ENCODE measurements at places on chromosomes 4 and X.

DNA sequence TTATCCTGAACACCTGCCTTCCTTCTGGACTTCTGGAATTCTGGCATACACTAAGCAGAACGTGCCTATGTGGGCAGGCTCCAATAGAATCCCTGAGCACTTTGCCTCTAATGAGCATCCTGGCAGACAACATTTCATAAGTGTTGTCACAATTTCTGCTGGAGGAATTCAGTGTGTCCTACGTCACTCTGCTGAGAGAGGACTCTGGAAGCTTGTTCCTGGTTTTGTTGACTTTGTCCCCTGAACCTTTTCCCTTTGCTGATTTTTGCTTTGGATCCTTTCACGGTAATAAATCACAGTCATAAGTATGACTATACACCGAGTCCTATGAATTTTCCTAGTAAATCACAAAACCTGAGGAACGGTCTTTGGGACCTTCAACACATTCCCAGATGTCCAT lies 43.2 kb downstream of the MTMR8 start:
- no peak for DNase-seq

DNA sequence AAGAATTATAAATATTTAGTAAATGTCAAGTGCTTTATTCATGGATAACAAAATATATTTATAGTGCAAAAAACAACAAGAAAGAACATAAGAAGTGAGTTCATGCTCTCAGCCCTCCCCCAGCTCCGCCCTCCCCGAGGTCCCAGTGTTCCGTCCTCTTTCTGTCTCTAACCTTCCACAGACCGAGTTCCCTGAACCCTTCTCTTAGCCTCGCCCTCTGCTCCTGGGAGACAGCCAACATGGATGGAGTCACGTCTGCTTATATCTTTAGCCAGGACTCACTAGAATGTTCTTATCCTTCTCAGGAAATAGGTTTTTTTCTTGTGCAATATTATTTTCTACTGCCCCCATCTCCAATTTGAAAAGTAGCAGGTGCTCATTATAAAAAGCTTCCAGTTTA lies 40.1 kb upstream of the HELT start:
- no peak for DNase-seq

- no peak for DNase-seq
Observed at GRCh38 chr4:142840516-142841123, 5.5 kb downstream of the INPP4B start.

GRCh38 chrX:39159921-39160507 lies 358.8 kb downstream of the MID1IP1 start:
- no peak for DNase-seq

DNA sequence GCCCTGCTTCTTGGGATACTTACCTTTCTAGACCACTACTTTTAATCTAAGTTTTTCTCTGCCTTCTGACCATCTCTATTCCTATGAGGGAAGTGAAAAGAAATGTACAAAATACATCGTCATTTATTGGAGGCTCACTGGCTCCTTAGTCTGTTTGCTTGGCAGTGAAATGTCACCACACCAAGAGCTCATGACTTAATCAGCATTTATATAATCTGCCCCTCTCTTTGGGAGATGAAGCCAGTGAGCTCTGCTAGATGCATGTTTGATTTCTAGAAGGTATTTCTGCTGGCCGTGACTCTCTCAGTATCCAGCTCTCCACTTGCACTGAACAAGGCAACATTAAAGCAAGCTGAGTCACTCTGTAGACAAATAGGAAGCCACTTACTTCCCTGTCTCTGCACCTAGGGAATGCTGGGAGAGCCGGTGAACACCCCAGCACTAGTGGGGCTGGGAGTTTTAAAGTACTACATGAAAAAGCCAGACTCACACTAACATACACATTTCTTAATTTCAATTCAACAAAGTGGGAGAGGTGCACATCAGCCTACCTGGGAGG lies 79.1 kb downstream of the MID1IP1 start:
- DNase-seq: no peak

GRCh38 chr4:14262221-14262620 lies 634.7 kb upstream of the BOD1L1 start:
- no peak for DNase-seq

DNA sequence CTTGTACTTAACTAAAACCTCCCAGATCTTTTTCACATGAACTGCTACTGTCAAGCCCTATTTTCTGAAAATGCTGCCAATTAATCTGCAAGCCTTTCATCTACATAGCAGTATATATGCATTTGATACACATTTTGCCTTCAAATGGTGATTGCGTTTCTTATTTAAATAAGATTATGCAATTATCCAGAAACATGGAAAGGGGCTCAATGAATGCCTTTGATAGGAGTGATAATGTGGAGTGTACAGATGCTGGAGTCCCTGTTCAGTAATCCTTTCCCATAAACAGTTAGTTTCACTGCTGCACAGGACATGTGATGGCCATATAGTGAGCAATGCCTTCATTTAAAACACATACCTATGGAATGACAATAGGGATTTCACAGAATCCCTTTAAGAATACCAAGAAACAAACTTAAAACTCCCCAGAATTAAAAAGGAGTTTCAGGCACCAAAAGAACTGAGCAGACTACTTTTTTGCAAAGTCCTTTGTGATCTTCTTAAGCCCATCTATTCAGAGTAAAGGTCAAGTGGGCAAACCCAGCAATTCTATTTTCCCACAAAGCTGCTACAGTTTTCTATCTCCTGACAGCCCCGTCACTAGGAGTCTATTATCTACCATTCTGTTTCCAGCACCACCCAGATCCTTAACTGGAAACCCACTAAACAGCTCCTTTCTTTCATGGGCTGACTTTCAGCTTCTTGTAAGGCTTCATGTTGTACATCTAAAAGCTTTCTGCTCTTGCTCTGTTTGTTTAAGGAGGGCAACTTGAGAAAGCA lies 120.3 kb downstream of the UNC5C start:
- DNase-seq: no peak

DNA sequence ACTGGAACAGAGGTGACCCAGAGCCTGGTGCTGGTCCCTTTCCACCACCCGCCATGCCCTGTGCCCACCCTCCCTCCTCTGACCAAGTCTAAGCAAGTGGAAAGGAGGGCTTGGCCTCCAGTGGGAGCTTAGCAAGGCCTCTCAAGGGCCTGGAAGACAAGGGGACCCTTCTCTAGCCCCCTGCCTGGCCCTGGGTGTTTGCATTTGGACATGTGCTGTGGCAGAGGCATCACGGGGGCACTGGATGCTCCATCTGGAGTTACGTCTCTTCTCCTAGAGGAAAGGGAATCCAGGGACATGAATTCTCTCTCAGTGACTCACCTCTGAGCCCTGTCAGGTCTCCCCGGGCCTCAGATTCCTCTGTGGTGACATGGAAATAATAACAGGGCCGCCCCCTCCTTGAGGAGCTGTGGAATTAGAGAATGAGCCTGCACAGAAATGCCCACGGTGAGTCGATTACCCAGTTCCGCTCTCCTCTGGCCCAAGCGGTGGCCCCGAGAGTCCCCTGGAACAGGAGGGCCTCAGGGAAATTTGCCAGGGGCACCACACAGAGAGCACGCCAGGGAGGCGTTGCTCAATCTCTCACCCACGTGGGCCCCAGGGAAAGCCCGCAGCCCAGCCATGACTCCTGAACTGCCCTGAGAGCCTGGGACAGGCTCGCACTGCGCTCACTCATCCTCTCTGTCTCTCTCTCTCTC lies 189.6 kb downstream of the BCOR start:
- DNase-seq: no peak

DNA sequence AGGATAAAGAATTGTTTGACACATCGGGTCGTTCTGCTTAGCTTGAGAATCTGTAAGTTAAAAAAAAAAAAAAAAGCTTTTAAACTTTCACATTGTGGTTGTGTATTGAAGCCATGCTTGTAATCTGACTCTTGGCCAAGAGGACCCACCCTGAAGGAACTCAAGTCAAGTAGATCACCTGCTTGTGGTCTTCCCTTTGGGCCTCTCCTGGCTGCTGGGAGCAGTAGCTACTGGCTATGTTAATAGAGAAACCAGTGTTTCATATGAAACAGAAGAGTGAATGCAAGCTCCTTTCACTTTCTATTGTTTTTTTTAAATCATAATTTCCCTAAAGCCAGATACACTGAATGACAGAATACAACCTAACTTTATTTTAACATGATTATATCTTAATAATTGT lies 402.4 kb upstream of the NDST4 start:
- no peak for DNase-seq

- DNase-seq: no peak
Observed at GRCh38 chrX:132165651-132166050, 37.8 kb upstream of the FRMD7 start.

- no peak for DNase-seq
Observed at GRCh38 chr4:118397623-118397979, 44.8 kb upstream of the PRSS12 start.

DNA sequence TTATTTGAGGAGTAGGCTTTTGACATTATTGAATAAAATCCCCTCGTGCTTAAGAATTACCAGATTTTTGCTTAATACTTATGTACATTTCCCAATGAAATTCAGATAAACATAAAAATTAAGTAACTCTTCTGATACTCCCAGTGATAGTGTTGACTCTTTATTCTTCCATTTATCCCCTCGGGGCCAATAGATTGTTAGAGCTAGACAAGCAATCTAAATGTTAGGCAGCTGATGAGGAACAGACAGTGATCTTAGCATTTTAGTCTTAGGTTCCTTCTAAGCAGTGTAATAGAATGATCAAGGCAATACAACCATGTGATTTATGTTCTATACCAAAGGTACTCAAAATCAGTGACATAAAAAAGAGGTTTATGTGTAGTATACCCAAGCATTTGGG lies 68.7 kb downstream of the USP9X start:
- DNase-seq: no peak

GRCh38 chr4:36285784-36286480 lies 4.5 kb downstream of the DTHD1 start:
- DNase-seq: peak; percentile 71

DNA sequence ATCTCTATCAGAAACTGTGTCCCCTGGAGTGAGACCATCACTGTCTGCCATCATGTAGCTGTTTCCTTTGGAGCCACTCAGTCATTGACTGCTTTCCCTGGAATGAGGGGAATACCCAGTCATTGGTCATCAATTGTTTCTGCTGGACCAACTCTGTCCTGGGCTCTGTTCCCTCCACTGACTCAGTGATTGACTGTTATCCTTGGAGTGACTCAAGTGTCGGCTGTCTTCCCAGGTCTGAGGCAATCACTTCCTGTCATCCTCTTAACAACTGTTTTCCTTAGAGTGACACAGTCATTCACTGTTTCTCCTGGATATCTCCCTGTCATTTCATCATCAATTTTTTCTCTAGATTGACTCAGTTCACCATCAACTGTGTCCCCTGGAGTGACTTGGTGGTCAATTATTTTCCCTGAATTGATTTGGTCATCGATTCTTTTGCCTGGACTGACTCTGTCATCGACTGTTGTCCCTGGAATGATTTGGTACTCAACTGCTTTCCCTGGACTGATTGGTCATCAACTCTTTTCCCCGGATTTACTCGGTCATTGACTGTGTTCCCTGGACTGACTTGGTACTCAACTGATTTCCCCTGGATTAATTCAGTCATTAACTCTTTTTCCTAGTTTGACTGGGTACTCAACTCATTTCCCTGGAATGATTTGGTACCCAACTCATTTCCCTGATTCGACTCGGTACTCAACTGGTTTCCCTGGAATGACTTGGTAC lies 327.9 kb upstream of the VCX start:
- DNase-seq: no peak

DNA sequence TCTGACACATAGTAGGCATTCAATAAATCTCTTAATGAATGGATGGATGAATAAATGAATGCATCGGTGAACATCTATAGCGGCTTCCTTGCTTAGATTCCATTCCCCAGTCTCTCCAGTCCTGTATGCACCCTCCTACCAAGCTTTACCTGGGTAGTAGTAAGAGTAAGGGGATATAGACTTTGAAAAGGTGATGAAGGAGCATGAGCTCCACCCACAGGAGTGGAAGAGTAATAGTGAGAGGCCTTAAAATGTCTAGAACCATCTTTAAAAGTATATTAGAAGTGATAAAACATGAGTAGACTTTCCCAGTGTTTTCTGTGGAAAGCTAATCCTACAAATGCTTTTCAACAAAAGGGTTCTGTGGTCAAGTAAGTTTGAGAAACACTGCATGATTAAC lies 35.5 kb upstream of the GPC3 start:
- no peak for DNase-seq

DNA sequence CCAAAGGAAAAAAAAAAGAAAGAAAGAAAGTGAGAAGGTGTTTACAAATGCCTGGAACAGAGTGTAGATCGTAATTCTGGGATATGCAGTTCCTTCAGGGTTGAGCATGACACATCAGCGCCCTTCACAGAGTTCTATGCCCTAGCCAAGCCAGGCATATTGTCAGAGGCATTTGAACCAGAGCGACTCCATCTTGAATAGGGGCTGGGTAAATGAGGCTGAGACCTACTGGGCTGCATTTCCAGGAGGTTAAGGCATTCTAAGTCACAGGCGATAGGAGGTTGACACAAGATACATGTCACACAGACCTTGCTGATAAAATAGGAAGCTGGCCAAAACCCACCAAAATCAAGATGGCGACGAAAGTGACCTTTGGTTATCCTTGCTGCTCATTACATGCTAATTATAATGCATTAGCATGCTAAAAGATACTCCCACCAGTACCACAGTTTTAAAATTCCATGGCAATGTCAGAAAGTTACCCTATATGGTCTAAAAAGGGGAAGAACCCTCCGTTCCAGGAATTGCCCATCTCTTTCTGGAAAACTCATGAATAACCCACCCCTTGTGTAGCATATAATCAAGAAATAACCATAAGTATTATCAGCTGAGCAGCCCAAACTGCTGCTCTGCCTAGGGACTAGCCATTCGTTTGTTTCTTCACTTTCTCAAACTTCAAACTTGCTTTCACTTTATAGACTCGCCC lies 23.5 kb upstream of the LRBA start:
- DNase-seq: no peak

GRCh38 chr4:140070973-140071372 lies 83.0 kb downstream of the MAML3 start:
- DNase-seq: no peak

DNA sequence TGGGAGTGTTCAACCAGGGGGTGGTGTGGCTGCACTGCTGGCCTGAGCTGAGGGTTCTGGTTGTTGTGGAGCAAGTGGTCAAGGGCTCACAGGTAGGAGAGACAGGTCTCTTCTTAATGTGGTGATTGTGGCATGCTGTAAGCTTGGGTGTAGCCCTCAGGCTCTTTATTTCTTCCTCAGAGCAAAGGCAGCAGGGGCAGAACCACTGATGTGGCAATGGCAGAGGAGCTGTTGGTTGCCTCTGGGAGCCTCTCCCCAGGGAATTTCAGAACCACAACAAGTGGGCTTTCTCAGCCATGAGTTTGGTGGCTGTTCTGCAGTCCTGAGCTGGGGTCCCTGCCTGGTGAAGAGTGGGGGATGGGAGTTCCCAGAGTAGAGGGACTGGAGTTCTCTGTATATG lies 1017.2 kb downstream of the SH3BGRL start:
- no peak for DNase-seq

DNA sequence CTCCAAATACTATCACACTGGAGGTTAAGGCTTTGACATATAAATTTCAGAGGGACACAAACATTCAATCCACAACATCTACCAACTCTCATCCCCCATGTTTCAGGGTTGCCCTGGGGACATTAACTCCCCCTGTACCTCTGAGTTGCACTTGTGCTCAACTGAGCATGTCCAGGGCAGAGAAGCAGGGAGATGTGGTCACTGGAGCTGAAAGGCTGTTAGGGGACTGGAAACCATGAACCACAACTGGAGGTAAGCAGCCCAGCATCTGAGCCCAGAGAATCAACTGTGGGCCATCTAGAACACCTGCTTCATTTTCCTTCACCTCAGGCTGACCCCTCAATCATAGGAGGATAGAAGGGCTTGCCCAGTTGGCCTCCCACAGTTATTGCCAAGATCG lies 641.1 kb downstream of the MID1IP1 start:
- DNase-seq: no peak

GRCh38 chr4:56654238-56654632 lies 26.9 kb downstream of the HOPX start:
- DNase-seq: no peak

- DNase-seq: no peak
Observed at GRCh38 chr4:87853108-87853507, 20.3 kb downstream of the MEPE start.
